ENCODE measurements at places on chromosomes 12 and 14. TPM values are rescaled to one million over a fixed set of nuclear protein-coding genes. Genes with fewer than 3 reads are reported as not detected.

DNA sequence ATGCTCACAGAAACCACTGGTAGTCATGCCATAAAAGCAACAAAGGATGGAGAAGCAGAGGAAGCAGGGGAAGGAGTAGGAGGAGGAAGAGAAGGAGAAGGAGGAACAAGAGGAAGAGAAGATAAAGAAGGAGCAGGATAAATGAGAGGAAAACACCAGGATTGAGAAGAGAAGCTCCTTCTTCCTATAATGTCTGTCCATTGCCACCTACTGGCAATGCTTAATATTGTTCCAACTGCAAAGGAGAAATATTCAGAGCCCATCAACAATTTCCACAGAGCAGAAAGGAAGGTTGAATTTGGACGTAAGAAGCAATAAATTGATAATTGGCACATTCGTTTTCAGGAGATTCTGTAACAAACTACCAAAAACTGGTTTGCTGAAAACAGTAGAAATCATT is 898.4 kb downstream of the SLC16A7 start:
- no peak for DNase-seq

DNA sequence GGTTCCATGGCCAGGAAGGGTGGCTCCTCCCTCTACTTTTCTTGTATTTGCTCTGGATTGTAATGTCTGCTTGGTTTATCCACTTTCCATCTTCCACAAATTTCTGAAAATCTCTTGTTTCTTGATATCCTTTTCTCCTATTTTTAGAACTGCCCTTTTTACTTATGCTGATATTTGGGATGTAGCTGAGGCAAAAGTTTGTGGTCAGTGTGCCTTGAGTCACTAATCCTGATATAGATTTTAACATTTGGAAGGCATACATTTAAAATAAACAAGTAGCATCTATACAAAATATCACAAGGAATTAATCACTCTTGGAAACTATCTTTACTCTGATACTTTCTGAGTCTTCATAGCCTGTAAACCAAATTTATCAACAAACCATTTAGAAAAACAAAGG is 11.0 kb downstream of the GRIP1 start:
- DNase-seq = no peak

DNA sequence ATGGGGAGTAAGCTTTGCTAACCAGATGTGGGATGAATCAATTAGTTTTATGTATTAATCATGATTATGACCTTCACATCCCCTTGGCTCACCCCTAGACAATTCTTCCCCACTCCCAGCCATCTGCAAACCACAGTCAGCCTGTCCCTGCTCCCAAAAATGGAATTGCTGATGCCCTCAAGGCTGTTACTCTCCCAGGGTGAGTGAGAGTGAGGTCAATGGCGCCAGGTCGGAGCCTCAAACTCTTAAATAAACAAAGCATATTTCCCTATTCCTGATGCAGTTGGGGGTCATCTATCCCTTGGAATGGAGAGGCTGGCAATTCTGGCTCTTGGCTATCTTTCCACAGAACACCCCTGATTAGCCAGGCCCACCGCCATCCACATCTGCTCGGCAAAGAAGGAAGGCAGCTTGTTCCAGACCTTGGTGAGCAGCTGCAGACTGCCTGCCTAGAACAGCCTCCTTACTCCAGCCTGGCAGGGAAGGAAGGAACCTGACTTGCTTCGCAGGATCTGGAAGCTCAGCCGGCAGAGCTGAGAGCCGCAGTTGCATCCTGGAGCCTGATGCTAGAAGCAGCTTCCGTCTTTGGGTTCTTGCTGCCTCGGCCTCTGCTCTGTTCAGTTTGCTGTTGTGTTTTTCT is 57.0 kb downstream of the SMUG1 start:
- no peak for DNase-seq

GRCh38 chr12:4849115-4849541 is 60.6 kb upstream of the KCNA1 start:
- DNase-seq = peak; percentile 52

DNA sequence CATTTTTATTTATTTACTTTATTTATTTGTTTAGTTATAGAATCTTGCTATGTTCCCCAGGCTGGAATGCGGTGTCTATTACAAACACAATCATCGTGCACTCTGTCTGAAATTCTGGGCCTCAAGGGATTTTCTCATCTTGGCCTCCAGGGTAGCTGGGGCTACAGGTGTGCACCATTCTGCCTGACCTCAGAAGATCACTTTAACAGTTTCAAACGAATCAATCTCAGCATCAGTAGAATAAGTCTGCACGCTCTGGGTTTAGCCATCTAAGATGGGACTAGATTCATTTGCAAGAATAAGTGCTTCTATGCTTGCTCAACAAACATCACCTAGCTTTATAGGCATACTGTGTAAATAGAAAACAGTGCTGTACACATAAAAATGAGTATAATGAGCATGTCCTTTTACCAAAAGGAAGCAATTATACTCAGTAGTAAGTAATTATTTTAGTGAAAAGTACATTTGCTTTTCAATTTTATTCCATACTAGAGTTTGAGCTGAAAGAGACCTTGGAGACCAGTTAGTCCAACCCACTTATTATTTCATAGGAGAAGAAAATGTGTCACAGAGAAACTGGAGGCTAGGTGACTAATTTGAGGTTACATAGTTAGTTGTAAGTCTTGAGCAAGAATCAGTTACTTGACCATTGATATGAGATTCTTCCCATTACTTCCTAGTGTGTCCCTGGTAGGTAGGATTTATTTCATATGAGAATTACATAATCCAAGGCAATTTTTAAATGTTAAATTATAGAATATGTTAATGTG is 456.5 kb upstream of the LMO3 start:
- no peak for DNase-seq

GPR84 gene
- total RNA-seq = not detected

TAS2R9 gene
- total RNA-seq = not detected

VASH1 gene
- total RNA-seq = 4.8 TPM

ASB2 gene
- total RNA-seq = 0.21 TPM

PTHLH gene
- 0.28 TPM for total RNA-seq

GRCh38 chr14:105093431-105094192 is 28.4 kb upstream of the GPR132 start:
- peak; percentile 98 for DNase-seq

GRCh38 chr12:23576372-23576771 is 373.1 kb downstream of the SOX5 start:
- no peak for DNase-seq

DNA sequence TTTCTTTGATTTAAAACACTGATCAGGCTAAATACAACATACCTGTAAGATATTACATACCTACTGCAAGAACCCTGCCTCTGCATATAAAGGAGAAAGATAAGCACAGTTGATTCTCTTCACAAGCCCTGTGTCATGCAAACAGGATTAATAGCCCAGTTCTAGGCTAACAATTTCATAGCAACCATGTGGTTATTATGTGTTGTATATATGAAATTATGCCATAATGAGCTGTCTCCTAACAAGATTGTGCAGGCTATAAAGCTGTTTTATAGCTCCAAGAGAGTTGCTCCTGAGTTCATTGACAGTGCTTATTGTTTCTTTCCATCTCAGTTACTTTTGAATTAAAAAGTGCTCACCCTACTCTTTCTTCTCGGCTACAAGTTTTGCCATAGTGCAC is 609.3 kb downstream of the DIO2 start:
- DNase-seq = no peak

DNA sequence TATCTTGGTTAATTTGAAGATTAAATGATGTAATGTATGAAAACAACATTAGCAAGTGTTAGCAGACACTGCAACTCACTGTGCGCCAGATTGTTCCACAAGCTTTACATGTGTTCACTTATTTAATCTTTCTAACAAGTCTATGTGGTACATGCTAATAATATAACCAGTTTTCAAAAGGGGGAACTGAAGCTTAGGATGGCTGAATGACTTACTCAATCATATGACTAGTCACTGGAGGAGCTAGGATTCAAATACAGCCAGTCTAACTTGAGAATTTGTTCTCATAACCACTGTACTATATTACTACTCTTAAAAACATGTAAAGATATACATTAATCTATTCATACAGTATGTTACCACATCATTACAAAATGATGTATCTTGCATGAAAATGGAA is 60.5 kb upstream of the LRIG3 start:
- no peak for DNase-seq

B4GALNT3 gene
- 10.9 TPM for total RNA-seq

DNA sequence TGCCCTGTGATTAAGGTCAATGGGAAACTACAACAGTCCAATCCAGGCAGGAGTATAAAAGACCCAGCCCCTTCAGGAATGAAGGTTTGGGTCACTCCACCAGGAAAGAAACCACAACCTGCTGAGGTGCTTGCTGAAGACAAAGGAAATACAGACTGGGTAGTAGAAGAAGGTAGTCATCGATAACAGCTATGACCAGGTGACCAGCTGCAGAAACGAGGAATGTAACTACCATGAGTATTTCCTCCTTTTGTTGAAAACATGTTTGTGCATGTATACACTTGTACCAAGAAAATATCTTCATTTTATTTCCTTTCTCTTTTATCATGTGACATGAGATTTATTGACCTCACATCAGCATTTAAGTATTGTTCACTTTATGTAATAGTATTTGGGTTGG is 409.1 kb downstream of the FOXG1 start:
- no peak for DNase-seq

DNA sequence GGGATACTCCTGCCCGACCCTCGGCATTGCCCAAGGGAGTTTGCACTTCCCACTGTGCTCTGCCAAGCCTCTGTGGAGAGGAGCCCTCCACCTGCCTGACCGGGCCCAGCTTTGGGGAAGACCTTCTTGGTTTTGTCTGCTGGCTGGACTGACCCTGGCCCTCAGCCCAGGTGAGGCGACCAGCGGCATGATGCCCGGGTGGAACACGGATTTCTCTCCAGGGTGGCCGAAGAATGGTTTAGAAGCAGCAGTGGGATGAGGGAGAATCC is 15.6 kb downstream of the ZBTB42 start:
- DNase-seq = no peak

- DNase-seq = no peak
These were observed 131.0 kb upstream of the EEA1 start for GRCh38 chr12:93059925-93060665.

DNA sequence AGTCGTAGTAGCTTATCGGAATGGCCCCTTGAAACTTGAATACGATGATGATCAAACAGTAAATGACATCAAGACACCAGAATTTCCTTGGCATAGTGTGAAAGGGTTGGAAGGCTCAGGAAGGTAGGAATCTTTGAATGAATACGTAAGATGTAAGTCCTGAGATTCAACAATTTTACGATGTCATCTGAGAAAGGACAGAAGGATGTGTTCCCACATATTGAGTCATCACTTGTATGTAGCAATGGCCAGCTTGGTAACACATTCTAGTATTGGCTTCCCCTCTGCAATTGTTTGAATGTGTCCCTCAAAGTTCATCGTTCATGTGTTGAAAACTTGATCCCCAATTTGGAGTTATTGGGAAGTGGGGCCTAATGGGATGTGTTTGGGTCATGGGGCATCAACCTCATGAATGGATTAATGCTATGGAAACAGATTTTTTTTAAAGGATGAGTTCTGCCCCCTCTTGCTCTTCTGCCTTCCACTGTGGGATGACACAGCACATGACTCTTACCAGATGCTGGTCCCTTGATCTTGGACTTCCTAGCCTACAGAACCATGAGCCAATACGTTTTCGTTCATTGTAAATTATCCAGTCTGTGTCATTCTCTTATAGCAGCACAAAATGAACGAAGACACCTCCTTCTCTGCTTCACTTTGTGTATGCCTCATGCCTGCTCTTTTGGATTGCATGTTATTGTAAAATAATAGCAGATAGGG is 284.6 kb downstream of the BCAT1 start:
- no peak for DNase-seq

Data from H7 (cell line).